ENCODE measurements at places on chromosomes 3 and 15.

DNA sequence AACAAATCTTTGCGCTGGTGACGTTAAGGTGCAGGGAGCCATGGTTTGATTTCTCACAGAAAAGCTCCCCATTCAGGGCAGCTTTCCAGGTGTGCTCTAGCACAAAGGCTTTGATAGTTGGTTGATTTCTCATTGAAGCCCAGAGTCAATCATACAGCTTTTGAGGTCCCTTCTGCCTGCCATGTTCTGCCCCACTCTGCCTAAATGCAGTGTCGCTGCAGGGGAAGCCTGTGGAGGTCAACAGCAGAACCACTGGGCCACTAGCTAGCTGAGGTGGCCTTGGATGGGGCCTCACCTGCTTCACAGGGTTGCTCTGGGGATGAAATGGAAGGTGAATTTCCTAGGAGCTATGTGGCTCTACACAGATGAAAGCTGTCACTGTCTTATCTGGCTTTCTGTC is 278.3 kb downstream of the TLE3 start:
- H3K4me3 ChIP-seq, result no peak overlapping the region
- no peak overlapping the region for H3K27ac ChIP-seq
- H3K4me1 ChIP-seq, result peaks cover 12% of the 10 kb centered on the region

DNA sequence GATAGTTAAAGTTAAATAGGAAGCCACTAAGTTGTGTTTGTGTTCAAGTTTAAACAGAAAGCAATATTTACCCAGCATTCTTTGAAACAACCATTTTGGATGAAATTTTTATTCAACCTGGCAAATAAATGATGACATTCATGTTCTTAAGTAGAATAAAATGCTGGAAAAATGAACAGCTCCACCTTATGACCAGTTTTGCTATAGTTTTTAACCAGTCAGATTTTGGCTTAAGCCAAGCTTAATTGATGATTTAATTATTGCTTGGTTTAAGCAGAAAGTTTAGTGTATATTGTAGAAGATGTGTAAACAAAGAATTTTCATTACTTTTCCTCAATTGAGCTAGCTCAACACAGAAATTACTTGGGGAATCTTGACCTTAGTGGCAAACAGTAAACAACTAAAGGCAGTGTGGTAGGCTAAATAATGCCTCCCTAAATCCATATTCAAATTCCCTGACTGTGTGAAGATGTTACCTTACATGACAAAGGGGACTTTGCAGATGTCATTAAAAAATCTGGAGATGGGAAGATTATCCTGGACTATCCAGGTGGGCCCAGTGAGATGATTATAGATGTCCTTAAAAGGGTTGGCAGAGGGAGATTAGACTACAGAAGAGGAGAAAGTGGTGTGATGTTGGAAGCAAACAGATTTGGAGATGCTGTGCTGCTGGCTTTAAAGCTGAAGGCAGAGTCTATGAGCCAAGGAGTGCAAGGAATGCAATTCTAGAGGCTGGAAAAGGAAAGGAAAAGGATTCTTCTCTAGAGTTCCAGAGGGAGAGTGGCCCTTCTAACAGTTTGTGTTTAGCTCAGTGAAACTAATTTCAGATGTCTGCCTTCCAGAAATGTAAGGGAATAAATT is 448.6 kb upstream of the GOLIM4 start:
- H3K4me1 ChIP-seq, result no peaks in the 10 kb centered on the region
- H3K27me3 ChIP-seq, result peaks cover 84% of the 10 kb centered on the region
- no peaks in the 10 kb centered on the region for H3K36me3 ChIP-seq
- no peak for DNase-seq

DNA sequence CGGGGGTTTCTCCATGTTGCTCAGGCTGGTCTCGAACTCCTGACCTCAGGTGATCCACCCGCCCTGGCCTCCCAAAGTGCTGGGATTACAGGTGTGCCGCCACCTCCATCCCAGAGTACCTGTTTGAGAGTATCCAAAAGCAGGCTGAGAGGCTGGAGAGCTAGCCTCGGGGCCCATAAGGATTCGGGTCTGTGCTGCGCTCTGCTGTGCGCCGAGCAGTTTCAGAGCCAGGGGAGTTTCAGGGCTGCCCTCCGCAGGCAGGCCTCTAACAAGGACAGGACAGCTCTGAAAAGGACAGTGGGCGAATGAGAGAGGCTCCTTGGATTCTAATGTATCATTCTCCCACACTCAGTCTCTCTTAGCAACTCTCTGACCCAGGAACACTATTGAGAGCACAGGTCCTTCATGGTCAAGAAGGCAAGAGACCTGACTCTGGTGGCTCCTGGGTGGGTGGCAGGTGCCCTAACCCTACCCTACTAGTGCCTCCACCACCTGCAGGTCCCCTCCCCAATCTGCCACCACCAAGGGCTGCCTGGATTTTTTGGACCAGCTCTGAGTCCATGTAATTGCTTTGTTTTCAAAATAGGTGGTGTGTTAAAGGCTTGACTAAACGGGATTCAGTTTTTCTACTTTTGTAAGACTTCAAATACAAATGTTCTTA is 27.8 kb downstream of the MAGEF1 start:
- DNase-seq, result no peak
- H3K4me1 ChIP-seq, result peaks cover 10% of the 10 kb centered on the region
- no peak overlapping the region for H3K4me3 ChIP-seq
- no peaks in the 10 kb centered on the region for H3K27me3 ChIP-seq

DNA sequence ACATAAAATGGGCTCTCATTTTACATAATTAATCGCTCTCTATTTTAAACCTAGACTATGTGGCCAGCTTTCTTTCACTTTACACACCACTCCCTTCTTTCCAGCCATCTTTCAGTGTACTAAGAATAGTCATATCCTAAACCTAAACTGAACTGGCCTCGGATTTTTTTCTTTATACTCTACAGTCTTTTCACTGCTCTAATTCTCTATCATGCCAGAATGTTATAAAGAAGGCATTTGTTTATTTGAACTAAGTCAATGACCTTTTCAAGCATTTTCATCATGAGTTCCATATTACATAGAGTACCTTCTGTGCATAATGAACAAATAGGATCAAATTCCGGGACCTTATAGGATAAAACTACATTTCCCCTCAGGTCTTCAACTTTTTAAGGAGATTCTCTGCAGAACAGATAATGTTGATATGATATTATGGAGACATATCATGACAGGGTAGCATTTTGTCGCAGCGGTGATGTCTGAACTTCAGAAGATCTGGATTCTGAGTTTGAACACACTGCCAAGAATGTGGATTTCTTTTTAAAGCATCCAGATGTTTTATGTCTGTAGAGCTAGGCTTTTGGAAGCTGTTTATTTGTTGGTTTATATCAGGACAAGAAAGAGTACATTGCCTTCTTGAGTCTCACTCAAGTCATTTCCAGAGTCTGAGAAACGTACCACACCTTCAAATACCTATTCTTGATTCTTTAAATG is 1047.3 kb downstream of the MCTP2 start:
- DNase-seq, result no peak
- H3K36me3 ChIP-seq, result no peaks in the 10 kb centered on the region
- H3K4me1 ChIP-seq, result no peaks in the 10 kb centered on the region
- no peak overlapping the region for H3K4me3 ChIP-seq

- H3K36me3 ChIP-seq, result peaks cover 58% of the 10 kb centered on the region
- H3K4me1 ChIP-seq, result peaks cover 30% of the 10 kb centered on the region
- H3K4me3 ChIP-seq, result no peak overlapping the region
Measured at GRCh38 chr3:38131621-38132369, 5.1 kb downstream of the ACAA1 start.

All from MCF 10A (cell line).